CD4-positive, alpha-beta T cell treated with Interleukin-1 beta for 1 hour (primary cell): ENCODE measurements at places on chromosomes 2 and 18.

- no peak for DNase-seq
Measured at GRCh38 chr2:214649440-214650205, 159.9 kb downstream of the BARD1 start.

GRCh38 chr2:119053700-119054436 is 104.7 kb downstream of the C1QL2 start:
- DNase-seq = no peak

DNA sequence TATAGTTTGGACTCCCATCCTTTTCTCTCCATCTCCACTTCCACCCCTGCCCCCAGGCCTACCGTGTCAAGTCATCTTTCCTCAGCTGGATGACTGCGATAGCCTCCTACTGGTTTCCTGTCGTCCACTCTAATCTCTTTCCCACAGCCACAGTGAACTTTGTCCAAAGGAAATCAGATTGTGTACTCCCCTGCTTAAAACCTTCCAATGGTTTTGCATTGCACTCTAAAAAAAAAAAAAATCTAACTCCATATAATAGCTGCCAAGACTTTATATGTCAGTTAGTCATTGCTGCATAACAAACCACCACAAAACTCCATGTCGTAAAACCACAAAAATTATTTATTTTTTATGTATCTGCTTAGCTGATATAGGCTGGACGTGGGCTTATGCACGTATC is 160.2 kb upstream of the CCDC68 start:
- no peak for DNase-seq

DNA sequence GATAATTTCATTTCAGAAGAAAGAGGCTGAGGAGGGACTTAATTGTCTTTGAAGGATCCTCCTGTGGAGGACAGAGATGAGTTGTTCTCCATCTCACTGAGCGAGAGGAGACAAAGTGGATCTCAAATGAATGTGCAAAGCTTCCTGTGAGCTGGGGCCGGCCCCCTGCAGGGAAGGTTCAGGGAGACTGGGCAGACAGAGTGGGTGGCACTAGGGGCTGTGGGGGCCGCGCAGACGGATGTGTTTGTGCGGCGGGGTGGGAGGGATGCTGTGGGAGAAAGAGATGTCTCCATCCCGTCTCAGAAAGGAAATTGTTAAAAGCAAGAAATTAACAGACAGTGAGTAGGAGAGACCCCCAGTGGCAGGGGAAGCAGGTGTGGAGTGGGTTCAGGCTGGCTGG is 29.1 kb downstream of the KLHL29 start:
- no peak for DNase-seq

- no peak for DNase-seq
Measured at GRCh38 chr2:186135686-186136085, 350.4 kb upstream of the ZC3H15 start.

- no peak for DNase-seq
Measured at GRCh38 chr2:127622561-127623387, 23.2 kb upstream of the GPR17 start.

DNA sequence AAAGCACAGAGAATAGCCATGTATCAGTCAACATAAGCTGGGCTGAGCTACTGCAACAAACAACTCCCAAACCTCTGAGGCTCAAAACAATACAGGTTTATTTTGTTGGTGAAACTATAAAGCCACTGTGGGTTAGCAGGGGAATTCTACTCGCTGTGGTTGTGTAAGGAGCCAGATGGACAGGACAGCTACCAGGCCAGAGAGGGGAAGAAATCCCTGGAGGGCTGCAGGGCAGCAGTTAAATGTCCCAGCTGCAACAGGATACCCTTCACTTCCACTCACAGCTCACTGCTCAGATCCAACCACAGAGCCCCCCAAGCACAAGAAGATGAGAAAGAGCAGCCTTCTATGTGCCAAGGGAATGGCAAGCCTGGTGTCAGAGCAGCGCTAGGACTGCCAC is 245.9 kb upstream of the RAB6C start:
- no peak for DNase-seq

DNA sequence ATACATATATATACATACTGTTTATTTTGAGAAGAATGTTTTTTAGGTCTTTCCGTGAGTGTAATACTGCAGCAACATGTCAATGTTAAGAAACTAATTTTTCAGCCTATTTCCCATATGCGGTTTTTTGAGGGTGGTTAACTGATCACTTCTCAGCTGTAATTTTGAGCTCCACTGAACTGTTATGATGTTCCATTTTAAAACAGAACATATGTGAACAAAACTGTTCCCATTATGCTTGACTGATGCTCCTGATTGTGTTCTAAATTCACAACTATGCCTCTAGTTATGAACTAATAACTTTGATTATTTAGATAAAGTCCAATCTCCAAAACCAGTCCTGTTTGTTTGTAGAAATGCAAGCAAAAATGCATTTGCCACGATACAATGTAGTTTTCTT is 511.2 kb upstream of the FSIP2 start:
- DNase-seq = no peak

DNA sequence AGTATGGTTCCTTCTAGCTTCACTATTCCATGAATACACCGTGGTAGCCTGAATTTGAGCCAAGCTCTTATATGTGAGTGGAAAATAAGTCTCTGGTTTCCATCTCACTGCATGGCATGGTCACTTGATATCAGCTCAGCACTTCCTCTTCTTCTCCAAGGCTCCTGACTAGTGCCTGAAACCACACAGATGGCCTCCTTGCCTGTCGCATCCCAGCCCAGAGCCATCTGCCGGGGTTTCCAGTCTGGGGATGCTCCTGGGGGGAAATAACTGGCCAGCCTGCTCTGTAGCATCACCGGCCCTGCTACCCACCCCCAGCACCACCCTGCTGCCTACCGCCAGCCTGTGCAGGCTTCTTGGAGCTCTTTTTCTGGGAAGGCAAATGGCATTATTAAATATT is 7.7 kb upstream of the MARCHF4 start:
- no peak for DNase-seq

- DNase-seq = no peak
Measured at GRCh38 chr2:1727796-1728474, 16.4 kb downstream of the PXDN start.

DNA sequence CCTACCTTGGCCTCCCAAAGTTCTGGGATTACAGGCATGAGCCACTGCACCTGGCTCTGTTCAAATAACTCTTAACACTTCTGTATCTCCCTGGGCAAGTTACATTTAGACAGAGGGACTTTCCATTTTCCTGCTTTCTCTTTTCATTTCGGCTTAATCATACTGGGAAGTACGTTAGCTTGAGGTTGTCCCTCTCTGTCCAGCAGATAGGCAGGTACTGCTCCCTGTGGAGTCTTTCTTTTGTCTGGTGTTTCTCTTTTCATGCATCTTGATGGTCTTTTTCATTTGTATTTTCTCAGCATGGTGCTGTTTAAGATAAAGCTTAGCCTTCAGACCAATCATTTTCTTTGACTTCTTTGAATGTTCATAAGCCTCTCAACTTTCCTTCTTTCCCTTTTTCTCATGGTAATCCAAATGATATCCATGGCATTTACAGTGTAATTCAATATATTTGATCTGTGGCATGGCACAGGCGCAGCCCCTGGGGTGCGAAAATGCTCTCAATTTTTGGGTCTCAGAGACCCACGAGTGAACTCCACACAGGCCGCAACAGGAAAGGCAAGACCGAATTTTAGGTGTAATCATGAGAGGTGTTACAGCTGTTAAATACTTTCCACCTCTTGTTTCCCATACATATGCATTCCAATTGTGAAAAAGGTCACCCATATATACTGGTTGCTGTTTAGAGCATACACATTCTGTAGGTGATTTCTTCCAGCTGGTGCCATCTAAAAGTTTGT is 99.9 kb upstream of the MYO3B start:
- no peak for DNase-seq

DNA sequence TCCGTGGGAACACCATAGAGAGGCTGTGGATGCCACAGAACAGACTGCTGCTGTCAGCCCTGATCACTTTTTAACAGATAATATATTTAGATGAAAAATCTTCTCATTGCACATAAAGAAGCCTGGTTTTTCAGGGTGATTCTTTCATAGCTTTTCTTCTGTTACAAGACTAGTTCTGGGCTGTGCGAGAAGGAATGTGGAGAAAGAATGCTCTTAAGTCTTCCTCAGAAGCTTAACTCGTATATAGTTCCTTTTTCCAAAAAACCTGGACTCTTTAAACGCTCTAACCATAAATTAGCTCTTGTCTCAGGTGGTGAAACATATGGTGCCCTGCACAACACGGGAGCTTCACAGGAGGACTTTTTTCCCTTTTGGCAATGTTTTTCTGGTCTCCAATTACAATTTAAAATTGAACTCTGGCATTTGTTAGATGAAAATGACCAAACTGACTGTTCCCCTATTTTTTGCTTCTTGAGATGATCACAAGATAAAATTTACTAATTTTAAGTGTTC is 125.9 kb upstream of the SMAD7 start:
- DNase-seq = no peak

DNA sequence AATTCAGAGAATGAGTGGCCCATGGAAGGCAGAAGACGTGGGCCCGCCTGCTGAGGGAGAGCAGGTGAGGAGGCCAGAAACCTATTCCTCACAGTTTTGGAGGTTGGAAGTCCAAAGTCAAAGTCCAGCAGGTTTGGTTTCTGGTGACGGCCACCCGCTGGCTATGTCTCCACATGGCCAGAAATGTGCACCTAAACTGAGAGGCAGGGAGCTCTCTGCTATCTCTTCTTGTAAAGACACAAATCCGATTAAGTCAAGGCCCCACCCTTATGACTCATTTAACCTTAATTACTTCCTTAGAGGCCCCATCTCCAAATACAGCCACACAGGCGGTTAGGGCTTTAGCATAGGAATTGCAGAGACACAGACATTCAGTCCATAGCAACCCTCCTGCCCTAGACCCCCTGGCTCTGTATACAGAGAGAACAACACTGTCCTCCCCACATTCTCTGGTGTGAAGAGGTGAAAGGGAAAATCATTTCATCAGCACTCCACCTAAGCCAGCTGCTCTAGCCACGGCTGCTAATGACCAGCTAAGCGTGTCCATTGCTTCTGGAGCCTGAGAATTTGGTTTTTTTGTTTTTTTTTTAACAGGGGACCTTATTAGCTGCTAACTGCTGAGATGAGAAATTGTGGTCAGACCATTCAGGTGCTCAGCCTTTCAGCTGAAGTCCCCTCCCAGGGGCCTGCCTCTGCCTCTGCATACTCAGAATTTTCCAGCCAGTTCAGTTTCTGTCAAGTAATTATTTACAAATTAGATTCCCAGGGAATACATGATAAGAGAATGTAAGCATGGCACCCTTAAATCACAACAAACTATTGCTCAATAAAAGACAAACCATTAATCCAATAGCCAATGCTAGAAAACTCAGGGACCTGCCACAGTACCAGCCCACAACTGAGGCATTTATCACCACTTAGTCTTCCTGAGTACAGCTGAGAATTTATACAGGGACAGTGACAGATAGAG is 368.7 kb upstream of the ID2 start:
- DNase-seq = no peak

DNA sequence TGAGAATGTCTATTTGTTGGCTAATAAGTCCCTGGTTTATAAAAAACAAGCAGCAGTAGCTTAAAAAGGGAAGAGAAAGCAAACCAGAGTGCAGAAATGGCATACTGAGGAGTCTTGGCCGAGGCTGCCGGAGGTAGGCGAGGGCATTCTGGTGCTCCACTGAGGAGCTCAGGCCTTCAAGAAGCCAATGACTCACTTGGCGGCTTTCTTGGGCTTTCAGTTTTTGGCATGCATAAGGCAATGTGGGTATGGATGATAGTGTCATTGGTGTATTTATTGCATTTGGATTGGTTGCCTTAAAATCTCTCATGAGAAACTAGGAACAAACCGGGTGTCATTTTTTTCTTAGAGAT is 119.6 kb upstream of the ARL5A start:
- DNase-seq = peak; percentile 10

DNA sequence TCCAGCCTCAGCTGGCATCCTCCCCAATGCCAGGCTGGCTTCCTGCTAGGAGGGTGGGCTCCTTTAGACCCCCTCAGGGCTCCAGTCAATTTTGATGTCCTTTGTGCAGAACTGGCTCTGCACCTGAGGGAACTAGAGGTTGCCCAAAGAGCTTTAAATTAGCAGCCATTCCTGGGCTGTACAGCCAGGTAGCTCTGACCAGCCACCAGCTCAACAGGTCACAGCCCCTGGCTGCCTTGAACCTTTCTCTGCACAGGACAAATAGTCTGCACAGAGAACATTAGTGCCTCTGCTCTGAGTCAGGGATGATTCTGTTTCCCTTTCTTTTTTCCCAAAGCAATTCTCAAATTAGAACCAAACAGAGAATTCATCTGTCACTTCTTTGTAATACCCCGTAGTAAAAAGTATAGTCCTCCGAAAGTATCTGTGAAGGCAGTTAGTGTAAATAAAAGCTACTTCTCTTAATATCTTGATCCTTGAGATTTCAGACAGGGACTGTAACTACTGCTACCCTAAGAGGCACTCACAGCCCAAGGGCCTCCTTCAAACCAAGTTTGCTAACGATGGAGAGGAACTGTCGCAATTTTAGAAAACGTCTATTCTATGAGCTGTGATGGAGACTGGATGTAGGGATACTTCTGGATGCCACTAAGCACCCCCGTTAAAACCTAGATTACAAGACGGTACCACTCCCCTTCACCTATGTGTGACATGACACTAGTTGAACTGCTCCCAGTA is 3.0 kb downstream of the TTC32 start:
- no peak for DNase-seq

DNA sequence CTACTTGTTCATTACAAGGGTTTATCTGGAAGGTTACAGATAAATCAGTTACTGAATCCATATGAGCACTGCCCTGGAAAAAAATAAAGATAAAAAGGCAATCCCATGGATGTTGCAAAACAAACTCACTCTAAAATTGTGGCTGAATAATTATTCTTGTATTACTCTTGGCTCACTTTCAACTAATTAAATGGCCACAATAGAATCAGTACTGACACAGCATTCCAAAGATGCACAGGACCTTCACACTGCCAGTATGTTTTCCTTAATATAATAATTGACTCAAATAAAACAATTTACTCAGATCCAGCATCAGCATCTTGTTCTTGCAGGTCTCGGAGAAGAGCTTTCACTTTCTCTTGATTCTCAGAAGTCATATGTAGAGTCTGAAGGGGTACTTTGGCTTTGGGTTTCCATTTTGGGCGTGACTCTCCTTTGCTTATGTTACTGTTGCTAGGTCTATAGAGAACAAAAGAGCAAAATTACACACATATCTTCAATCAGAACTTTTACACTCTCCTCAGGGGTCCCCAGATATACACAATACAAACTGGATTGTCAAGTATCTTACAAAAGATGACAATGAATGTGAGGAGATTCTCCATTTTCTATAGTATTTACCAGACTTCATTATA is 12.6 kb downstream of the DHX57 start:
- no peak for DNase-seq

DNA sequence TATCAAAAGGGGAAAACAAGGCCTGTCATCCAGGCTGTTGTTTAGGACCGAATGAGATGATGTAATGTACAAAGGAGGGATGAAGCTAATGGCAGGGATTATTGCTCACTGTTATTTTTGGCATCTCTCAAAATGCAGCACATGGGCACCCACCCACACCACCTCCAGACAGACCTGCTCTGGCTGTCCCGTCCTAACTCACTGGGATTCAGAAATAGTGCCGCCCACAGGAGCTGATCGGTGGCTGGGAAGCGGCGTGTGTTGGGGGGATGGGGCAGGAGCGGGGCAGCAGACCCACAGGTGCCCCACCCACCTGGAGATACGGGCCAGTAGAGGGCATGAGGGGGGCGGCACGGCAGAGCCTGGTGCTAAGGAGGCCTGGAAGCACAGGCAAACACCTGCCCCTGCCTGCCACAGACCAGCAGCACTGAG is 52.2 kb downstream of the CRACDL start:
- DNase-seq = no peak

- no peak for DNase-seq
Measured at GRCh38 chr2:162385536-162385935, 41.6 kb downstream of the GCA start.
